CD4-positive, alpha-beta T cell treated with Interleukin-21 for 1 hour (primary cell): ENCODE measurements at places on chromosomes 5 and 9.
A peak's percentile ranks its signal among the peaks of the same experiment; 100 is the strongest.

DNA sequence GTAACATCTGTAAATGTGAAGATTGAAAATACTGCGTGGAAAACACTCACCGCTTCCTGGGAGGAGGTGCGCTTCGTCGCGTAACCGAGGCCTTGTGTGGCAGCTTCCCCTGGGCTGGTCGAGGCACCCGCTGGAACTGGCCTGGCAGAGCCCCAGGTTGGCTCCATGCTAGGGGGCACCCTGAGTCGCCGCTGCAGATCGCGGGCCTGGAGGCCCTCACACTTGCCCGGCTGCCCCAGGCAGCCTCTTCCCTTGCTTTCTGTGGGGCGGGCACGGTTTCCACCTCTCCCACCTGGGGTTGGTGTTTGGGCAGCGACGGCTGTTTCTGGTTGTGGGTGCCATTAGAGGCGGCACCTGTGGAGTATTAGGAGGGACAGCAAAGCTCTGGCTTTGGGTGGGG is 852 bp downstream of the ZNF354C start:
- no peak for DNase-seq

GRCh38 chr5:6712577-6713273 is 507 bp upstream of the TENT4A start:
- DNase-seq: peak; percentile 97

DNA sequence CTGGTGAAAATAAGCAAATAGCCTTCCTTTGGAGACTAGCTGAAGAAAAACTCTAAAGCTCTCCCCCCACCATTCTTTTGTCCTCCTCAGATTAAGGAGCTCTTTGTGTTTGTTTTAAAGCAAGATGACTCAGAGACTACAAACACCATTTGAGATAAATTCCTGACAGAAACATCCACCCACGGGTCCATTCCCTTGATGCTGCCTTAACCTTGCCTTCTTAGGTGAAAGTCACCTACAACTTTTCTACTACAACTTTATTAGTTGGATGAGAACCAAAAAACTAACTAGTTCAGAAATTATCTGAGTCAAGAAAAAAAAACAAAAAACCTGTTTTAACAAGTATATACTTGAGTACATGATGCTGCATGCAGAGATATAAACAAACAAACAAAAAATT is 831.1 kb downstream of the NR2F1-AS1 start:
- DNase-seq: no peak

DNA sequence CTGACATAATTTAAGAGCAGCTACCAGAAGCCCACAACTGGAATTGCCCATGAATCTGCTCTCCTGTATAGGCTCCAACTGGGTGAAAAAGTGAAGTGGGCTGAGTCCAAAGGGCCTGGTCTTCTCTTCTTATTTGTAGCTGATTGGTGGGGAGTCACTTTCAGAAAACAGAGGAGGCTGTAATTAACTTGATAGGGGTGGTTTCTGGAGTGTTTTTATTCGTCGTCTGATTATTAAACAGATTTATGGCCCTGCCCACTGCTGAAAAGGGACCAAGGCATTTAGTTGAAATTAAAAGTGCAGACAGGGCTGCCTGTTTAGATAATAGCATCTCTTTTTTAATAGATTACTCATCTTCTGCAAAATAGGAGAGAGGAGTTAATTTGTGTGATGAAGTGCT is 81.0 kb upstream of the SAP30L start:
- DNase-seq: no peak

- no peak for DNase-seq
Observed at GRCh38 chr9:3161912-3162311, 318.0 kb upstream of the PUM3 start.

GRCh38 chr5:146448783-146449519 is 1.8 kb downstream of the TCERG1 start:
- no peak for DNase-seq

DNA sequence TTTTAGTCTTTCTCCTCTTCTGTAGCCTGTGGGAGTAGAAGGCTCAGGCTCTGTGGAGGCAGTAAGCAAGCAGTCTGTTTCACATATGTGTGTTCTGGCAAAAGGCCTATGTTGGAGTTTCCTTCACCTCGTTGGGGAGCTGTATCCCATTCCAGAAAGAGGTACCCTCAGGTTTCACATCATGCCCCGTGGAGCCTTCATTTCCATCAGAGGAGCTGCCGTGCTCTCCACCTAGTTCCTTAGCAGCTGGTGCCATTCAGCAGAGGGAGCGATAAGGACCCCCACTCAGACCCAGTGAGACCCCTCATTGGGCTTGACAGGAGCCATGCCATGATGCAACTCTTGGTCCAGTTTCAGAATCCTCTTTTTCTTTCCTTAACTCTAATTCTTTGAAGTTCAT is 50.6 kb upstream of the ANGPTL2 start:
- DNase-seq: no peak

DNA sequence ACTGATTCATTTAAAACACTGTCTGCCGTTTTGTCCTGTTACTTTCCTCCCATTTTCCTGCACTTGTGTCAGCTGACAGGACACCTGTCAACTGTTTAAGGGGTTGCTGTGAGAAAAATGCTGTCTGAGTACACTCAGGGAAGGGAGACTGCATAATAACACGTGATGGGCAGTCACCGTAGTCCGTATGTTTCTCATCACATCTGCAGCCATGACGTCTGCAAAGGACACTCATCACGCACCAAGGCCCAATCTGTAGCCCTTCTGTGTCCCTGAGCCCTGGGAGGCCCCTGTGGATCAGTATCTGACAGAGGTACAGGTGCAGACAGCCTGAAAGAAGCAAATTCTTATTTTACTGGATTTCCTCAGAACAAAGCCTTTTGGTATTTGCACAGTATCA is 396.3 kb downstream of the YTHDC2 start:
- no peak for DNase-seq

DNA sequence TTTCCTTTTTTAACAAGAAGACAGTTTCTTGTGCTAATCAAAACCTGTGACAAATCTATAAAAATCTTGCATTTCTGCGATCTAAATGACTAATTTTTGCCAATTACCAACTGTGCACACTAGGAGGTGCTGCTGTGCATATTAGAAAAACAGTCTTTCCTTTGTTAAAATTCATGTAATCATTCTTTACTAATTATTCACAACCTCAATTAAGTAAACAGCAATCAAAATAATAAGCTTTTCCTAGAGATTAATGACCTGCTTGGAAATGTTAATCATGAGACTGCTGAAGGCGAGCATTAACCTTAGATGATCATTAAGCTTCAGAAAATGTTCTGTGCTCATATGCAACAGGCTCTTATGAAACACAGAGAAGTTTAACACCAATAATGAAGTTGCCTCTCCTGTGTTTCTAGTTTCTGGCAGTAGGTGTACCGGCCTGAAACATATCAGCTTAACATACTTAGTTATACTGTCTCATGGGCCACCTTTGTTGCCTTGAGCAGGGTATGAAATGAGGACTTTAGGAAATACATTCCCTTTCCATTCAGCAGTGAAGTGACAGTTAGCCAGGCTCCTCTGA is 17.7 kb downstream of the RFESD start:
- DNase-seq: peak; percentile 52

DNA sequence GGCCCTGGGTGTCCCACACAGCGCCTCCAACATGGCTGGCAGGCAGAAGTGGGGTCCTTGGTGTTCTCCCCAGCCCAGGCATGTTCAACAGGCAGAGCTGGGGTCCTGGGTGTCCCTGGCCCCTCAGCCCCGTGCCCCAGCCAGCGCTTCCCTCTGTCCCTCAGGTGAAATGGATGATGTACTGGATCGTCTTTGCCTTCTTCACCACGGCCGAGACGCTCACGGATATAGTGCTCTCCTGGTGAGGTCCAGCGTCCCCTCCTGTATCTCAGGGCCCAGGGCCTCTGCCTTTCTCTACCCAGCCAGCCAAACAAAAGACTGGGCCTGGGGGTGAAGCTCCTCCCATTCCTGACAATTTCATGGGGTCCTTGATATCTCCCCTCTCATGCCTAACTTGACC is 2.4 kb downstream of the REEP2 start:
- no peak for DNase-seq

DNA sequence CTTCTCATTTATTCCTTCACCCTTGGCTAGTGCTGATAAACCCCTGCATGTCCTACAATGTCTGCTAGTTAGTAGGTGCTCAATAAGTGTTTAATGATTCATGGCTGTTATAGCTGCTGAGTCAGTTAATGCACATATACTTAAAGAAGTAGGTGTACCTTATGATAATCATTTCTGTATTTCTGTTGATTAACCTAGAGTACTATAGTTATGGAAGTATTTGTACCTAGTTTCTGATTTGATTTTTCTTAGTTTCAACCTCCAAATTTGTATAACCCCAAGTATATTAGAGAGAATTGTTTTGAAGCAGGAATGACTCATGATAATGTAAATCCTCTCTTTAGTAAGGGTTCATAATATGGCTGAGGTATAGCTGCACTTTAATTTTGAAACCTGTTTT is 8.9 kb downstream of the SMAD5 start:
- no peak for DNase-seq

DNA sequence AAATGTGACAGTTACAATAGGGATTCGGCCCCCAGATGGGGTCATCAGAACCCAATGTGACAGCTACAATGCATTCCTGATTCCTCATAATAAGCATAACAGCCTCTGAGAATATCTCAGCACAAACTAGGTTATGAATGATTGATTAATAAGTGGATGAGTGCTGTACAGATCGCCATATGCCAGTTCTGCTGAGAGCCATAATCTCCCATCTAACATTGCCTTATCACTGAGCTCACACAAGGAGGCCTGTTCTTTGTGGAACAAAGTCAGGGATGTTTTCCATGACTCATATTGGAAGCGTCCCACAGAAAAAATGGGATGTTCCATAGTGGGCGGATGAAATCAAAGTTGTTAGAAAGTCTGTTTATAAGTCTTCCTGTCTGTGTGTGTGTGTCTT is 89.6 kb downstream of the KIF4B start:
- DNase-seq: no peak

GRCh38 chr9:127280880-127281660 is 16.5 kb downstream of the GARNL3 start:
- DNase-seq: no peak

DNA sequence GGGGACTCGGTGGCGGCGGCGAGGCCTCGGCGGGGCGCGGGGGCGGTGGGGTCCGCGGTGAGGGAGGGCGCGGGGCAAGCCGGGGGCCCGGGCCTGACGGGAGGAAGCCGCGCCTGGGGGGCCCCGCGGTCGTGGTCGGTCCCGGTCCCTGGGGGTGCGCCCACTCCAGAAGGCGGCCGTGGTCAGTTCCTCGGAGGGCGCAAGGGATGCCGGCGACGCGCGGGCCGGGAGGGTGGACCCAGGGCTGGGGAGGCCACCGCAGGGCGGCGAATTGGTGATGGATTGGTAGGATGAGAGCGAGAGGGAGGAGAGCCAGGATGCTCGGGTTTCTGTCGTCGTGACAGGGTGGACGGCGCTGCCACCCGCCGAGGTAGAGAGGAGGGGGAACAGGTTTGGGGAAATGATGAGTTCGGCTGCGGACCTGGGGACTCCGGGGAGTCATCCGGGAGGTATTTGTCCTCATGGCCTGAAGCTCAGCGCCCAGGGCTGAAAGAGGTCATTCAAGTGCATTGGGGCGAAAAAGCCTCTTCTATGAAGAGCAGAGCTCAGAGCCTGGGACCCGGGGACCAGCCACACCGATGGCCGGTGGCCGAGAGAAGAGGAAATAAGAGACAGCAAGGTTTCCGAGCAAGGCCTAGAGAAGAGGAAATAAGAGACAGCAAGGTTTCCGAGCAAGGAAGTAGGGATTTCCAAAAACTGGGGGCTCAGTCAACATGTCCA is 557 bp downstream of the GNG10 start:
- DNase-seq: peak; percentile 37

DNA sequence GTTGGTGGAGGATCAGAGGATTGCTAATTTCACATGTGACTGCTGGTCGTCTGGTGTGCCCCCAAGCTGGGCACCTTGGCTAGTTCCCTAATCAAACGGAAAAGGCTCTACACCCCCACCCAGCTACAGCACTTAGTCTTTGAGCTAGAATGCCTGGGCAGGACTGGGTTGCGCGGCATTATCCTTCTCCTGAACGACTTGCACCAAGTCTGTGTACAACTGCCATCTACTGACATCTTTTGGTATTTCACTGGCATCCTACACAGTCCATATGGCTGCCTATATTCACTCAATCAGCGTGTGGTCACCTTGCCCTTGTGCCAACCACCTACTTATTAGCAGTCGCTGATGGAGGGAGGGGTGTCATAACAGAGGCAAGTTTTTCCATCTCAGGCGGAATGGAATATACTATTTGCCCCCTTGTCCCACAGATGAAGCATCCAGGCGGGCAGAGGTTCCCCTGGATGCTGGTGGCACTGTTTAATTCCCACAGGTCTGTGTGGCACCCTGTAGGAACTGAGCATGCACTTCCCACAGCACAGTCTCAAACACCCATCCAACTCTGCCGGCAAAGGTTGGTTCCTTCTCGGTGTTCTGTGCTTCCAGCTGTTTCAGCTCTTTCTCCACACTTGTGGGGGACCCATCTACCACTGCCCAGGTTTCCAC is 150.1 kb downstream of the OSTF1 start:
- DNase-seq: peak; percentile 66

DNA sequence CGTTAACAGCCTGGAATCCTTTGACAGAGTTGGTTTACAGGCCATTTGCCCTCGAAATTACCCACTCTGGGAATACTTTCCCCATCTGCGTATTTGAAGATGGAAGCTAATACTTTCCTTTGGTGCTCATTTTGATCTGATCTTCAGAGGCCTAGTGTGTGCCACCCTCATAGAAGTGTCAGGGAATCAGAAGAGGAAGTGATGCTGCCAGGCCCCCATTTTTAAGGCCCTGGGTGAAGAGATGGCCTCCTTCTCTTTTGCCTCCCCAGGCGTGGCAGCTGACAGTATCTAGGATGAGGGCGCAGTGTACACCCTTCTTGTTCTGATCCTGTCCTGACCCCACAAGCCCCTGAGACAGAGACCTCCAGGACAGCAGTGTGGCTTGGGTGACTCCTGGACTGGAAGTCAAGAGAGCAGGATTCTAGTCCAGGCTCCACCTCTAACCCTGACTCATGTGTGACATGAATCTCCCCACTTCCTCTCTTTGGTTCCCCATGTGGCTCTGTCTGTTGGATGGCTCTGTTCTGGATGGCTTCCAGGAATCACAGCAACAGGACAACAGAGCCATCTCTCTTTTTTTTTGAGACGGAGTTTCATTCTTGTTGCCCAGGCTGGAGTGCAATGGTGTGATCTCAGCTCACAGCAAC is 27.8 kb downstream of the CSF1R start:
- DNase-seq: peak; percentile 18

- DNase-seq: peak; percentile 82
Observed at GRCh38 chr9:92963831-92964606, 16.7 kb downstream of the FGD3 start.

DNA sequence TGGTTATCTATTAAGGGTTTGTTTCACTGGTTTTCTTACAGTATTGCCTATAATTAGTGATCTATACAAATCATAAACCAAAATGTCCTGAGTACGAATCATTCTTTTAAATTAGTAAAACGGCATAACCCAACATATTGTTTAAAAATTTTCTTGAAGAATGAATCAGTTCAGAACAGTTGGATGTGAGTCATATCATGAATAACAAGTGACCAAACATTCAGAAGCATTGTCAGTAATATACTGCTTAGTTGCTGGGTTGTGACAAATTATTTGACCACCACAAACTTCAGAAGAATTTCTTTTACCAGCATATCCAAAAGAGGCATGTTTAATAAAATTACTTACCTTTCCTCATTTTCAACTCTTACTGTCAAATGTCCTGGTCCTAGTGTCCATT is 111.2 kb downstream of the UNC13B start:
- no peak for DNase-seq
